ENCODE measurements at places on chromosomes 5 and 9.
A peak's percentile ranks its signal among the peaks of the same experiment; 100 is the strongest.

DNA sequence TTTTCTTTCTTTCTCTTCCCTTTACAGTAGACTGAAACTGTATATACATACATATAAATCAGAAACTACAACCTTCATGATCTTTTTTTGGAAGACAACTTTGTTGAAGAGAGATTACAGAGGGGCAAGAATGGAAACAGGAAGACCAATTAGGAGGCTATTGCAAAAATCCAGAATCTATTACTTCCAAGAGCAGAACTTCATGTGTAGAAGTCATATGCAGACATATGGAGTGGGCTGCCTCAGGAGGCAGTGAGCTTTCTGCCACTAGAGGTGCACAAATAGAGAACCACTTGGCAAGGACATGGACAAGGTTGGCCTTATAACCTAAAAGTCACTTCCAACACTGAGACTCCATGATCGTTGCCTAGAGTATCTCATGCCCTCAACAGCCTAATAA lies 157.8 kb upstream of the NR4A3 start:
- DNase-seq: peak; percentile 2

- DNase-seq: no peak
Measured at GRCh38 chr5:178147406-178147805, 6.3 kb downstream of the NHP2 start.

- peak; percentile 23 for DNase-seq
Measured at GRCh38 chr5:62585751-62586150, 7.1 kb downstream of the LRRC70 start.

DNA sequence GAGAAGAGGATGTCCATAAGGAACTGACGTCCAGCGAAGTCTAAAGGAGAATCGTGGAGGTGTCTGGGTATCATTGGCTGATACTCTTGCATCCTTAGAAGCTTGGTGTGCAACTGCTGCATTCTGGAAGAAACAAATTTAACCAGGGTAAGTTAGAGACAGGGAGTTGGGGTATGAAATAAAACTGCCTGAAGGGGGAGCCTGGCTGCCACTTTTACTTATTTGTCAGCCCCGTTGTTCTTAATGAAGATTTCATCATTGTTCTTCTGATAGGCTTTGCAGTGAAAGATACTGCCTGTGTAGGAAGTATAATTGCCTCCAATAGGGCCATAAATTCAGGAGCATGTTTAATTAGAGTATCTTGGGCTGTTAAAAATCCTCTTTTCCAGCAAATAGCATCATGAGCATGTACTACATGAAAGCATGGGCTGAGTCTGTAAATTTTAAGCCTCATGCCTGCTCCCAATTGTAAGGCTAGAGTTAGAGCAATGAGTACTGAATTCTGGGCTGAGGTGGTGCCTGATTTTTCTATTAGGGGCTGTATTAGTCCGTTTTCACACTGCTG lies 1264.5 kb upstream of the ACO1 start:
- DNase-seq: peak; percentile 60

DNA sequence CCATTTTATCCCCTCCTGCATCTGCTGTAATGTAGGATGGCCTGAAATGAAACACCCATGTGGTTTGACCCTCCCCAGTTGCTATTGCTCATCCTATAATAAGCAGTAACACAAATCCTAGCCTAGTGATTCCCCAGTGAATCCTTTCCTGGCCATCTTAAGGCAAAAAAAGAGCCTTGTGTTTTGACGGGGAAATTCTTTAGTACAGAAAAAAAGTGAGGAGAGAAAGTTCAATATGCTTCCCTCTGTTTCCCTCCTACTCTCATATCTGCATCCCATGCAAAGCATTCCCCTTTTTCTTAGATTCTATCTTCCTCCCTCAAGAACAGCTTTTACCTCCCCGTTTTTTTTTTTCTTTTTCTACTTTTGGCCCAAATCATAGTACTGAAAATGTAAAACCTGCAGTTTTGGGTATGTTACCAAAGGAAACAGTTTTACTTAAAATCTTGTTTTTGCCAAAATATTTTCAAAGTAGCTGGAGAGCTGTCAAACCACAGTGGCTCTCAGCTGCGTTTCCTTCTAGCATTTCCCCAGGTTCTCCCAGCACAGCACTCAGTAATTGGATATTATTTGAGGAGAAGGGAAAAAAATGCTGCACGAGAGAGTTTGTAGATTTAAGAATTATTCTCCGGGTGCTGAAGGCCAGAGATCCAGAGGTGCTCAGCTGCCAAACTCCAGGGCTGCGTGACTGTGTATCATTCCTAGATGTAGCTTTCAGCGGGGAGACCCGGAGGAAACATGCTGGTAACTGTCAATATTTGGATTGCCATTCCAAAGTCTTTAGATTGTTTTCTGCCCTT lies 321.4 kb downstream of the NPR3 start:
- DNase-seq: no peak

DNA sequence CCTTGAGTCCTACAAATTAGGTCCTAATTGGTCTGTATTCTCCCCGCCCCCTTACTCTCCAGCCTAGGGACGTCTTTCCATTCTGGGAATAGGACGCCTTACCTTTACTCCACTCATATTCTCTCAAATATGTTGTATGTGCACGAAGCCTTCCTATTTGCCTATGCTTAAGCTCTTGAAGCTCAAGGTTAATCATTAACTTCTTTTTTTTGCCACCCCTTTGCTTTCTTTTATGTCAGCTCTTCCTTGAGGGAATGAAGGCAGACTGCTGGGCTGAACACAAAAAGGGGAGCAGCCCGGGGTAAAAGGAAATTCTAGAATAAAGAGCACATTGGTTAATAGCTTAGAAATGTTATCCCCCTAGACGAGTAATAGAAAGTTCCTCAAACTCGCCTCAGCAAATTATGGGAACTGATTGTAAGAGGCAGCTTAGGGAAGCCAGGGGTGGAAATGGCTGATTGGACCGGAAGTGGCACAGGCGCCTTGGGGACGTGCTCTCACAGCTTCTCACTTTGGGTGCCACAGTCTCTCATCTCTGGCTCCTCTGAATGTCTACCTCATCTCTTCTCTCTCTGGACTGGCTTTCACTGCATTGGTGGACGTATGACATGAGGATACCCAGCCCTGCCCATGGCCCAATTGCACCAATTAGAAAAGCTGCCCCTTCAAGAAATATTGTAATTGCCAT lies 122.3 kb upstream of the IL12B start:
- DNase-seq: no peak

- DNase-seq: peak; percentile 9
Measured at GRCh38 chr5:72107131-72107900, at the start of gene MAP1B. TSS of gene MAP1B (plus strand) at chr5:72107475. CDS start at chr5:72107532, 57 bp downstream.

DNA sequence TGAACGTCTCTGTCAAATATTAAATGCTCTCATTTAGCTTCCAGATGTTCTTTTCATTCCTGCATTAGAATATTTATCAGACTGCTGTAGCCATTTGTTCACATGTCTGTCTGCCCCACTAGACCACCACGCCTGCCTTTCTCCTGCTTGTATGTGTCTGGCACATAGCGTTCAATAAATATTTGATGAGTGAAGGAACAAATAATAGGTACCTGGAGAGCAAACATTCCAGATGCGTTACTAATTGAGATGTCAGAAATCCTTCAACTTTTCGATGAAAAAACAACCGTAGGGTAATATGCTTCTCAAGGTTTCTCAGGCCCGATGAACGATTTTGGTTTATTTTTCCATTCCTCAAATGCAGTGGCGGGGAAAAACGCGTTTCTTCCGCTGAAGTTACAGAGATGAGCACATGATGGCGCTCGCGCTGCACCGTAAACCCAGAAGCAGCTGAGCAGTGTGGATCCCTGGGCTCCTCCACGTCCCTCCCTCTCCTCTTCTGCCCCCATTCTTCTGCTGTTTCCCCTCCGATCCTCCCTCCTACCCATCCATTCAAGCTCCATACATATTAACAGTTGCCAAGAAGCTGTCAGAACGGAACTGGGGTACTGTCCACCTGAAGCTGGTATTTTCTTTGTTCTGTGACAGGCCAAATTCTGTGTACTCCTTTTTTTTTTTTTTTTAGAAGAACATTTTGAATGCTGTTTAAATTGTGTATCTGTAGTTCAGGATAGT lies 245.4 kb downstream of the MPDZ start:
- peak; percentile 72 for DNase-seq

- peak; percentile 93 for DNase-seq
Measured at GRCh38 chr5:142108432-142109330, at the start of gene NDFIP1. TSS of gene NDFIP1 (plus strand) at chr5:142108779. CDS start at chr5:142108975, 196 bp downstream.

- DNase-seq: no peak
Measured at GRCh38 chr9:77817590-77818311, 169.6 kb upstream of the GNA14 start.

DNA sequence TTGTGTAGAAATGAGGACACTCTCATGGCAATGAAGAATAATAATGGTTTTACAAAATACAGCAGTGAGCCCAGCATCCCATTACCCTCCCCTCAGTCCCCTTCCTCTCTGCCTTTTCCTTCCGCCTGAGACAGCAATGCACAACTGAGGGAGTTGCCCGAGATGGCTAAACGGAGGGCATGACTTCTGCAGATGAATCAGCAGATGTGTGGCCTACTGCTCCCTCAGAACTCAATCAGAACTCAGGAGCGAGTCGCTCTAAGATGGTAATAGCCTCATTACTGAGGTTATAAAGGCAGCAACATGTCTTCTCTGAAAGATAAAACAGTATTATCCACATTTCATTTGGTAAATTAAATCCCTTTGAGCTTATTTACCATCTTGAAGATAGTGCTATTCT lies 326.6 kb downstream of the ENC1 start:
- no peak for DNase-seq

DNA sequence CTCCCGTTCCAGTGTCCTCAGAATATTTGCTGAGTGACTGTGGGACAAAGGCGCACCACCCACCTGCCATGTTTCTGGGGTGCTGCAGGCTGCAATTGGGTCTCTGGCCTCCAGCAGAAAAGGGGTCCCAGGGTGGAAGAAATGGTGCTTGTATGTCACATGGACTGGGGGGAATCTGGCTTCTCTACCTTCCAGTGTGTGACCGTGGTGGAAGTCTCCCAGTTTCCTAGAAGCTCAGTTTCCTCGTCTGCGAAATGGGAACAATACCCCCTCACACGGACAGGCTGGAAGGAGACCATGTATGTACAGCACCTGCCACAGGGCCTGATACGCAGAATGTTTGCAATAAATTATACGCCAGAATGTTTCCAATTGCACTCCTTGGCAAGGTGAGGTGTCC lies 23.8 kb downstream of the CPLX2 start:
- no peak for DNase-seq

GRCh38 chr5:147267082-147267832 lies 32.4 kb downstream of the STK32A start:
- no peak for DNase-seq

- DNase-seq: no peak
Measured at GRCh38 chr9:116088396-116088795, 65.2 kb upstream of the PAPPA start.

GRCh38 chr9:133101356-133102189 lies 19.5 kb downstream of the RALGDS start:
- DNase-seq: no peak

GRCh38 chr5:31755676-31756230 lies 116.8 kb downstream of the PDZD2 start:
- no peak for DNase-seq

GRCh38 chr5:76715486-76715735 lies 515 bp upstream of the F2R start:
- peak; percentile 69 for DNase-seq

DNA sequence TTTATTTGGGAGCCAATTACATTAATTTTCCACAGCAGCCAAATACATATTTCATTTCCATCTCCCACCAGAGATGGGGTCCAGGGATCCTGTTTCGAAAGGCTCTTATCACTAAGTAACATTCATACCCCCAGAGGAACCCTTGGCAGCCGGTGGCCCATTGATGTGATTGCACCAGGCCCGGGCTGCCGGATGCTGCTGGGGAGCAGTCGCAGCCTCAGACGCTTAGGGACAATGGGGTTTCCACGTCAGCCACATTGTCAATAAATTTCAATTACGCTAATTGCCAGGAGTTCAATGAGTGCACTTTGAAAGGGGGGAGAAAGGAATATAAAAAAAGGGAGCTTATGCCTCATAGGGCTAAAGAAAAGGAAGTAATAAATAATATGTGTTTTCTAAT lies 478.8 kb upstream of the ADAMTS16 start:
- no peak for DNase-seq

GRCh38 chr9:94168203-94169000 lies 84.1 kb downstream of the PTPDC1 start:
- no peak for DNase-seq

- peak; percentile 37 for DNase-seq
Measured at GRCh38 chr5:180499684-180500083, 5.5 kb downstream of the CNOT6 start.

GRCh38 chr9:116154334-116154975 lies 864 bp downstream of the PAPPA start:
- DNase-seq: peak; percentile 26

DNA sequence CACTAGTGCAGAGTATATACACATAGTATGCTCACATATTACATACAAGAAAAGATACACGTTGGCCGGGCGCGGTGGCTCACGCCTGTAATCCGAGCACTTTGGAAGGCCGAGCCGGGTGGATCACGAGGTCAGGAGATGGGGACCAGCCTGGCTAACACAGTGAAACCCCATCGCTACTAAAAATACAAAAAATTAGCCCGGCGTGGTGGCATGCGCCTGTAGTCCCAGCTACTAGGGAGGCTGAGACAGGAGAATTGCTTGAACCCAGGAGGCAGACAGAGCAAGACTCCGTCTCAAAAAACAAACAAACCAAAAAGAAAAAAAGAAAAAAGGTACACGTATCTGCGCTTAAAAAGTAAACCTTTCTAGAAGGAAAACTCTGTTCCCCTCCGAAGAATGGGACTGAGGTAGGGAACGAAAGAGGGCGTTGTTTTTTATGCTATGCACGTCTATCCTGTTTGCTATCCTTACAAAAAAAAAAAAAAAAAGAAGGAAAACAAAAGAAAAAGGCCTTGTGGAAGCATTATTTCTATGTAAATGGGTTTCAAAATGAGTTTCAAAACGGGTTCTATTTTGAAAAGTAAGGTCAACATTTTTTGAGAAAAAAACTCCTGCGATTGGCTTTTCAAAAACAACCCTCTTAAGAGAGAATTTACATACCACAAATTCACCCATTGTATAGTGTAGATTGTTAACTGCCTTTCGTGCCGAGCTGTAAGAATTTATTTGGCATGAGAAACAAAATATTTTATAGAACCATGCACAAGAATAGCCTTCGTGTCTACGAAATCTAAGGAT lies 1.2 kb downstream of the AK3 start:
- DNase-seq: peak; percentile 28

DNA sequence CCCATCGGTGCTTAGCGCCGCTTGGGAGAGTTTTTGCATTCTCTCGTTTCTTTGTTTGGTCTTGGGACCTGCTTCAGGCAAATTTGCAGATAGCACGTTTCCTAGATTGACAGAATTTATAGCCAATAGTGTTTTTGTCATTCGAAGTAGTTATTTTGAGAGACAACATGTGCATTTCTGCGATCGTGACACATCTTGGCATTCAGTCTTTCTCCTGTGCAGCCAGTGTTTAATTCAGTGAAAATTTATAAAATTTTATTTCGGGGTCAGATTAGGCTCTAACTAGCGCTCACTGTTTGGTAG lies 830 bp downstream of the PRRC1 start:
- DNase-seq: peak; percentile 71

DNA sequence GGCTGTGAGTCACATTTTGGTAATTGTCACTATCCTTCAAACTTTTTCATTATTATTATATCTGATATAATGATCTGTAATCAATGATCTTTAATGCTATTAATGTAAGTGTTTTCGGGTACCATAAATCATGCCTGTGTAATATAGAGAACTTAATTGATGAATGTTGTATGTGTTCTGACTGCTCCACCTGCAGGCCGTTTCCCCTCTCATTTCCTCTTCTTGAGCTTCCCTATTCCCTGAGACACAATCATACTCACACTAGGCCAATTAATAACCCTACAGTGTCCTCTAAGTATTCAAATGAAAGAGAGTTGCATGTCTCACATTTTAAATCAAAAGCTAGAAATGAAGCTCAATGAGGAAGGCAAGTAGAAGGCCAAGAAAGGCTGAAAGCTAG lies 420.9 kb upstream of the SGCD start:
- DNase-seq: peak; percentile 3

GRCh38 chr9:3664044-3664443 lies 138.2 kb upstream of the RFX3 start:
- DNase-seq: no peak
